Left renal pelvis (tissue), 4 donors: ENCODE measurements at places on chromosomes 5 and 9.

DNA sequence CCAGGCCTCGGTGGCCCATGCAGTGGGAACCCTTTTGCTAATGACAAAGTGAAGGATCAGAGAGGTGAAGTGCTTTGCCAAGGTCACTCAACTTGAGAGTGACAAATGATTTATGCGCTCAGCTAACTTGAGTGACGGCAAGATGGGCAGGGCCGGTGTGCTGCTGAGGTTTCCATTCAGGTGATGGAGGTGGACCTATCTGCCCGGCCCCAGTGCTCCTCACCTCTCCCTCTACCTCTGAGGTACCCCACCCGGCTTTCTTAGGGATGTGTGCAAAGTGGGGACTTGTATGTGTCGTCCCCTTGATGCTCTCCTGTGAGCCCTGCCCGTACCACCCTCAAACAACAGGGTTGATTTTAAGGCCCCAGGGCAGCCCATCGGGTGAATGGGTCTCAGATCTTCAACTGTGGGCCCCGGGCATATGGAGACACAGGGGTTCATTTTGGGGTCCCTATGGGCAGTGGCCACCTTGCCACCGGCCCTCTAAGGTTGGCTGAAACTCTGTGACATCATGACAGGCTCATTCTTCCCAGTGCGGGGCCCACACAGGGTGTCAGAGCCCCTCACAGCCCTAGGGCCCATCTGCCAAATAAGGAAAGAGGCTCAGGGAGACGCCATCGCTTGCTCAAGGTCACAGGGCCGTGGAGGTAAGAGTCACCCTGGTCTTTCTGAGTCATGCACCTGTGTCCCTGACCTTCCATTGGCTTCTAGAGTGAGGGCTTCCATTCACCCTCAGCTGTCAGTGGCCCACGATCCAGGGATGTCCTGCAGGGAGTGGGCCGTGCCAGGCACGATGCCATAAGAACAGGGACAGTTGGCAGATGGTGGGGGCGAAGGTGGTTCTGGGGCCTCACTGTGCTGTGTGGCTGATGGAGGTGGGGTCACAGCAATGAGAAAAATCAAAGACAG, 170.6 kb upstream of the MVB12B start:
- no peak for DNase-seq

DNA sequence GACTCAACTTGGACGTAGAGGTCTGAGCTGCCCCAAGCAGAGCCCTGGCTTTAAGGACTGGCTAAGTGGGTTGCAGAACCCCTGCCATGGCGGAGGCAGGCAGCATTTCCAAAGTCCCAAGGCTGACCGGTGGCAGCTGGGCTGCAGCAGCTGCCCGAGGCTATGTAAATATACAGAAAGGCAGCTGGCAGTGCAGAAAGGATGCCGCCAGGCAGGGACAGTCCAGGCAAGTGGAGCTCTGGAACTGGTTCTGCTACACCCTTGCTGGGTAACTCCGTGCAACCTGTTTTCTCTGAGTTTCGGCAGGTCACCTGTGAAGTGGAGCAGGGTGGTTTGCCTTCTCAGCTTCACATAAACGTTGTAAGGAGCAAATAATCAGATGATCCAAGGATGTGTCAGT, 46.0 kb downstream of the SHB start:
- no peak for DNase-seq

DNA sequence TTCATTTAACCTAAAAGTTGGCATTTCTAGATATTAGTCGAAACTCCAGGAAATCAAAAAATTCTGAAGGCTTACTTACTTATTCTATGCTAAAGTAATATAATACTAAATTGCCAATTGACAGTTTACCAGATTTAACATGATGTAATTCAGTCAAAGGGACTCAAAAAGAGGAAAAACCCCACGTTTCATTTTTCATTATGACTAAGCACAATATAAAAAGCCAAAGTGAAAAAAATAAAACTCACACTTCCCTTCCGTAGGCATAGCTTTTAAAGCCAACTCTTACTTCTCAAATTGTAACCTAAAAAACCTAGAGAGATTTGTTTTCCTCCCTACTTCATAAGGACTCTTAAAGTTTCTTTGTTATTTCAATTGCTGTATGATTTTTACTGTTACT, 146.6 kb downstream of the RAPGEF6 start:
- no peak for DNase-seq

DNA sequence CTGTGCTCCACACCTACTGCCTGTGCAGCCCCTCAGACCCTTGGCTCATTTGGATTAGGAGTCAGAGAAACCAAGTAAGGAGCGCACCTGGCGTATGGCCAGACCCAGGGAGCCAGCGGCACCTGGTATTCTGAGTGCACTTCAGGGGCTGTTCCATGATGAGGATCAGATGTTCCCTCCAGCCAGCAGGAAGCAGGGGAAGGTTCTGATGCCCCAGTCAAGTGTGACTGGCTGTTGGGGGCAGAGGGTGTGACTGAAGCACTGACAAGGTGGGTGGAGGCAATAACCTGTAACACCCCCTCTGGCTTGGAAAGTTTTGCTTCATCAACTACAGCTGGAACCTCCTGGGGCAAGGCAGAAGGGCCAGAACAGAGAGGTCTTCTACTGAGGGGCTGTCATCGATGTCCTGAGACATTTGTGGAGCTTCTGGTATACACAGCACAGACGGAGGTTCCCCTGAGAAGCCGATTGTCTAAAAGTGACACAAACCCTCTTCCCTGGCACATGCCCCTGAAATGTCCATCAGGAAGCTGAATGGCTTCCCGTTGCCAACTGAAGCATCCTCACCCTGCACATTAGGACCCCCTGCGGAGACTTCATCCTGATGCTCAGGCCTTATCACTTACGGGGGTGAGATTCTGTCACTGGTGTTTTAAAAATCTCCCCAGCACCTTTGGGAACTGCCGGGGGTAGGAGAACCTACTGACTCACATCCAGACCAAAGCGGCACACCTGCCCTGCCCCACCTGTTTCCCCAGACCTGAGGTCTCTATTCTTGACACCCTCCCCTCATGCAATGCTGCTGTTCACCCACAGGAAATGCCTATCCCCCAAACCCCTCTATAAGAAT, 21.1 kb downstream of the TRAF1 start:
- DNase-seq: no peak

DNA sequence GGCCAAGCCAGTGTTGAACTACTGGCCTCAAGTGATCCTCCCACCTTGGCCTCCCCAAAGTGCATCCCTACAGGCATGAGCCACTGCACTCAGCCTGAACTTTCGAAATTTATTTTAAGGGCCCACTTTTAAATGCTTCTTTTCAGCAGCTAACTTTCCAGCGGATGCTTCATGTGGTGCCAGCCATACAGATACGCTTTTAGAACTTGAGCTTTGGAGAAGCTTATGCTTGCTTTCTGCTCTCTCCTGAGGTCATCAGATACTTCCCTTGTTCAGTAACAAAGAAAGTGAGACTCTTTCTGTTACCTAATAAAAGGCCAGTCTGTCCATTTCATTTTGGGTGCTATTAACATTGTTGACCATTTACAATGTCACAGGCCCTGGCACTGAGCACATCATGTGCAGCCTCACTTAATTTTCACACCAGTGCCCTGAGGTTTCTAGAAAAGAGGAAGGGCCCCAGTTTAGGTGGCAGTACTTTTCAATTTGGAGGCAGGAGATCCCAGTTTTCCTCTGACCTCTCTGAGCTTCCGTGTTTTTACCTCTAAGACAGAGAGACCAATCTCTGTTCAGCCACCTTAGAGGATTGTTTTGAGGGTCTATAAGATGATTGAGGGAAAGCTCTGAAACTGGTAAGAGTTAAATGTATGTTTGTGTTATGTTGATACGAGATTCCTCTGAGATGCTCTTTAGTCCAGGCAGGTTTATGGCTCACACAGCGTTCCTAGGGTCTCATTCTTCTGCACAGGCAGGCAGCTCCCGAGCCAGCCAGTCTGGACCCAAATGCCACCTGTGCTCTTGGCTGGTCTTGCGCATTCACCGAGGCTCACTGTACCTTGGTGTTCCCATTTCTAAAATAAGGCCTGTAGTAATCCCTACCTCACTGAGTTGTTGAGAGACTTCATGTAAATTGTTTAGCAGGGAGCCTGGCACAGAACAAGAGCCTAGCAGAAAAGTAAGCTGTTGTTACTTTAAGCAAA, 4.4 kb downstream of the ABL1 start:
- DNase-seq: no peak

DNA sequence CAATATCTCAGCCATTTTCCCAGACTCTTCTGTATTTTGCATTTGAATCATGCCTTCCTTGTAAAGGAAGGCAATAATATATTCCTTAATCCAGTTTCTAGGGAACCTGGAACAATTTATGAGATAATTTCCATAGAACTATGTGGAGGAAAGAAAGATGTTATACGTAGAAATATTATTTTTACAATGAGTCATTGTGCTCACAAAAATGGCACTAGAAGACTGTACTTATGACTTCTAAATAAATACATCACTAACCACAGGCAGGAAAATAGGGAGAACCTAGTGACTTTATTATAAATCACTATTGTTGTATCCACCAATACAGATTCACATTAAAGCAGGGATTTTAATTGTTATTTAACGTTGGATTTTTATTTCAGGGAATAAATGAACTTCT, 87.6 kb downstream of the FBXO38 start:
- no peak for DNase-seq

DNA sequence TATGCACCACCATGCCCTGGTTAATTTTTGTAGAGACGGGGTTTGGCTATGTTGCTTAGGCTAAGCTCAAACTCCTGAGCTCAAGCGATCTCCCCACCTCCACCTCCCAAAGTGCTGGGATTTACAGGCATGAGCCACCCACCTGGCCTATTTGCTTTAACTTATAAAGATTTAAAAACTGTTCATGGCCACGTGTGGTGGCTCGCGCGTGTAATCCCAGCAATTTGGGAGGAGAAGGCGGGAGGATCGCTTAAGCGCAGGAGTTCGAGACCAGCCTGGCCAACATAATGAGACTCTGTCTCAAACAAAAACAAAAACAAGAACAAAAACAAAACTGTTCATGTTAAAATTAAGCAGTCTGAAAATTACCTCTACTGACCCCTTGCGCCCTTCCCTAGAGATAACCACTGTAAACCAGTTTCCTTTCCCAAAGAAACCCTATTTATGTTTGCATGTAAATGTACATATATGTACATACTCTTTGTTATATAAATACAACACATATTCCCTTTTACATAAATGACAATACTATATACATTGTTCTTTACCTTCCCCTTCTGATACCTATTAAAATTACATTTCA, 1.5 kb downstream of the AK6 start:
- DNase-seq: no peak

- no peak for DNase-seq
Observed at GRCh38 chr5:28779161-28779754, 1740.9 kb upstream of the CDH9 start.

- DNase-seq: no peak
Observed at GRCh38 chr5:54742417-54742891, 224.9 kb downstream of the SNX18 start.

DNA sequence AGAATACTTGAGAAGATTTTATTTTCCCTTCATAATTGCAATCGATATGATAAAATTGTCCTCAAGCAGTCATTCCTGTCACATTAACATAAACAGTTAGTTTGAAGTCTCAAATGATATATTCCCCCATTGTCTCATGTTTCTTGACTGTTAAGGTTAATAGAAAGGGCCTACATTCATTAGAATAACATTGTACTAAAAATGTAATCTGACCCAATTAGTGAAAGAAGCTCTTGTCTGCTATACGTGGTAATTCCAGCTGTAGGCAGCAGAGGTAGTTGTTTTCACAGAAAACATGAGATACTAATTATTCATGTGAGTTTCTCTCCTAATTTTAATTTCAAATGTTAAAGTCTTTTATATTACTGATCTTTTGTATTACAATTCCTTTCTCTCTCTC, 25.9 kb upstream of the AP3B1 start:
- no peak for DNase-seq

DNA sequence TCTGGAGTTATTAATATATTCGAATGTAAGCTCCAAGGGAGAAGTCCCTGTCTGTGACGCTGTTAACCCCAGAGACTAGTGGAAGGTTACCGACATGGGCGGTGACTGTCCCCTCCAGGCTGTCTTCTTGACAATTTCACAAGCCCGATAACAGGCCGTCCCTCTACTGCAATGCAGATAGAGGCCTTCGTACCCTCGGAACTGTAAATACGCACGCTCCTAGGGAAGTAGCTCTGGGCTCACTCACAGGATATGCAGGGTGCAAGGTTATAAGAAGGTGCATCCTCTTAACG, 680 bp upstream of the RFK start:
- DNase-seq: peak; percentile 39

GRCh38 chr9:21684831-21685362, 117.5 kb upstream of the MTAP start:
- DNase-seq: no peak

DNA sequence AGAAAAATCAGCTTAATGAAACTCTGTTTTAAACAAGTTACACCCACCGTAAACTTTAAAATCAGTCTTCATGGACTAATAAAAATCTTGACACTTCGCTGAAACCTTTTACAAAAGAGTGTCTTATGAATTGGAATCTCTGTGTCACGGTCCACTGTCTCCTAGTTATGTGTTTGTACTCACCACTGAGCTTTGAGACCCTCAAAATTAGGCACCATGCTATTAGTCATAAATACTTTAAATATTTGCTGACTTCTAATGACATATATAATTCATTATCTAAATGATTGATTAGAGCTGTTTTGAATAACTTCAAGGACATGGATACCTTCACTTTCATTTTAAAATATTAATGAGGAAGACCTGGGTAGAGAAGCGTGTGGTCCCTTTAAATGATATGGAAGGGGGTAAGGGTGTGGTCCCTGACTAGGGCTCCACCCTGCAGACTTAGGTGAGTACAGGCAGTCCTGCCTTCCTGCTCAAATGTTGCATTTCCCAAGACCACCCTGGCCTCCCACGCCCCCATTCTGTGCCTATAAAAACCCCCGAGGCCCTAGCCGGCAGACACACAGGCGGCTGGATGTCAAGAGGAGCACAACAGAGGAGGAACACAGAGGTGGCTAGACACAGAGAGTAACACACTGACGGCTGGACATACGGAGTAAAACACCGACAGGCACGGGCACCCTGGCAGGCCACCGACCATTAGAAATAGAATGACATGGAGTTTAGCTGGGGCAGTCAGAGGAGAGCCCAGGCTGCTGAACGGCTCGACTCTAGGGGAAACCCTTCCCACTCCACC, 179.0 kb upstream of the CDH9 start:
- no peak for DNase-seq

GRCh38 chr5:89878140-89879132, 531.1 kb downstream of the CETN3 start:
- DNase-seq: no peak

- DNase-seq: no peak
Observed at GRCh38 chr5:168920019-168920810, 341.0 kb upstream of the PANK3 start.

GRCh38 chr5:54905246-54905795, 80.1 kb downstream of the ESM1 start:
- no peak for DNase-seq

- DNase-seq: no peak
Observed at GRCh38 chr9:133787754-133788025, 49.5 kb upstream of the SARDH start.
